ENCODE measurements at places on chromosomes 1 and 21.

DNA sequence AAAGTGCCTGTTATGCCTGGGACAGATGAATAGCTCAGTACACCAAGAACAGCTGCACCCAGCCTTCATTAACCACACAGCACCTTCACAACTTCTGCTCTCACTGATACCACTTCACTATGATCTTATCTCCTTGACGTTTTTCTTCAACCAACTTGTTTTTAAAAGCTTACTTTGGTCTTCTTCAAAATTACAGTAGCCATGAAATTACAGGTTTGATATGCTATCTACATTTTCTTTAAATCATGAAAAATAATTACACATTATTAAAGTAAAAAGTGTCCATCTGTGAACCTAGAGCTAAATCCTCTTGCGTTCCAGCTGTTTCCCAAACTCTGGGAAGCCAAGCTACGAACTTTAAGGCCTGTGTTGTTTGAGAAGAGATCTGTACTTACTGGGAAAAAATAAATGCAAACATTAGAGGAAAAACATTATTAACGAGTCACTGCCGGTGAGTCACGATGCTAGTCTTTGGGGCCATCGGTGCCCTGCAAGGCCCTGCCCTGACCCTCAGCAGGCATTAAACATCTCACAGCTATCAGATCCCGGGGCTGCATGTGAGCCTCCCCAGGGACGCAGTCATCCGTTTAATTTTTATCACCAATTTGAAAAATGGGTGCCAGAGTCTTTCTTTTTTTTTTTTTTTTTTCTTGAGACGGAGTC, 56.3 kb upstream of the GPR153 start:
- DNase-seq, result no peak

DNA sequence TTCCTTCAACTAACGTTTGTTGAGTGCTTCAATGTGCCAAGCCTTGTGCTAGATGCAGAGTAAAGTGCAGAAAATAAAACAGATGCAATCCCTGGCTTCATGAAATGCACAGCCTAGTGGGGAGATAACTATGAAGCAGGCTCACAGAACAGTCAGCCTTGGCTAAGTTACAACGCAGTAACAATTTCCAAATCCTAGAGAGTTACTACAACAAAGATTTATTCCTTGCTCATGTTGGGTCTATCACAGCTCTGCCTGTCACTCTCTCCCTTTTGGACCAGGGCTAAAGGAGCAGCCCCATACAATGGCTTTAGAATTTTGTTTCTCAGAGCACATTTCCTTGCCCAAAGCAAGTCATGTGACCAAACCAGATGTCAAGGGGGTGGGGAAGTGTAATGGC, 359.8 kb downstream of the ZNF326 start:
- DNase-seq, result no peak

- no peak for DNase-seq
These were observed 99.8 kb upstream of the PRMT6 start for GRCh38 chr1:106956721-106957120.

DNA sequence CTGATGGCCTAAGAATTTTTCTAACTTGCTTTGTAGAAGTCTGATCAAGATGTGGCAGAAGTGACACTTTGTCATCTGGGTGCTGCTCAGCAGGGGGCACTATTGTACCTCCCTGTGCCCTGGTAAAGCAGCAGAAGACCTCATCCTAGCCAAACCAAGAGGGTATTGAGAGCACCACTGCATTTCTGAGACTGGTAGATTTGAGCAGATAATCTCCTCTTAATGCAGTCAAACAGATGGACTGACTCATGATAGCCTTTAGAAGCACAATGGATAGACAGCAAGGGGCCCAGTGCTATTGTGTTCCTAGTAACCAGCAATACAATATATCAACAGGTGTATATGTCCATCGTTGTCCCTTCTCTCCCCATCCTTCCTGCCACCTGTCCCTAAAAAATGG, 5.7 kb downstream of the TPM3 start:
- peak; percentile 47 for DNase-seq

- DNase-seq, result peak; percentile 33
These were observed 2.8 kb downstream of the IFI16 start for GRCh38 chr1:159012495-159012894.

GRCh38 chr1:115790356-115790755, 21.8 kb upstream of the CASQ2 start:
- no peak for DNase-seq

GRCh38 chr1:158951956-158952355, 20.6 kb downstream of the PYHIN1 start:
- no peak for DNase-seq

DNA sequence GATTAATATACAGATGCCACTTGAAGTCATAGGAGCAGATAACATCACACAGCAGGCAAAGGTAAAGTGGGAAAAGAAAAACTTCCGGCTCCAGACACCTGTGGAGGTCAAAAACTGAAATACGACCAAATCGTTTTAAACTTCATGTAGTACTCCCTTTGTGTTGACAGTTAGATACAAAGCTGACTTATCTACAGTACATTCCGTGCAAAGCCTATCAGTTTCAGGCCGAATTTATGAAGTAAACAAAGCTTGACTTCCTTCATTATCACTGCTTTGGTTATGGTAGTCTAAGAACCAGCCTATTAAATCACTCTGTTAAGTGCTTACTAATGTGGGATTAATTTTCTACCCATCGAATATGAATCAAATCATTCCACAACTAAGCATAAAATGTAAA, 156.3 kb downstream of the SMYD3 start:
- no peak for DNase-seq

DNA sequence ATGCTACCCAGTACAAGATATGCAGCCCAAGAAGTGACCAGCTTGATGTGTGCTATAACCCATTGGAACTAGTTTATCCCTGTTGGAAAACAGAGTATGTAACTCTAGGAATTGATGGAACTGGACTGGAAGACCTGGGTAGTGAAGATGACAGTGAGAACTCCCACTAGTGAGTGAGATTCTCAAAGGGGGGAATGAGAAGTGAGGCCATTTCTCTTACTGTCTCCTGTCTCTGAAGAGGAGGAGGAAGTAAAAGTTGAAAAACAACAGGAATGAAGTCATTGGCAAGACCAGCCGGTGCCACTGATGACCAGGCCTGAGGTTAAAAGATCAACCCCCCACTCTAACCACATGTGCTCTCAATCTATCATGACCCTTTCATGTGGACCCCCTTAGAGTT, 20.9 kb downstream of the PLA2G2F start:
- no peak for DNase-seq

GRCh38 chr1:56540467-56540866, 38.9 kb downstream of the PLPP3 start:
- DNase-seq, result no peak

Measured in retina (tissue), 1 donor.